Memory B cell (primary cell): ENCODE measurements at places on chromosomes 5 and 9.
A peak's percentile ranks its signal among the peaks of the same experiment; 100 is the strongest.

GRCh38 chr5:114612406-114612805 lies 250.5 kb downstream of the KCNN2 start:
- no peak for DNase-seq
- H3K4me3 ChIP-seq: no peak overlapping the region
- H3K27me3 ChIP-seq: no peaks in the 10 kb centered on the region
- no peaks in the 10 kb centered on the region for H3K4me1 ChIP-seq

DNA sequence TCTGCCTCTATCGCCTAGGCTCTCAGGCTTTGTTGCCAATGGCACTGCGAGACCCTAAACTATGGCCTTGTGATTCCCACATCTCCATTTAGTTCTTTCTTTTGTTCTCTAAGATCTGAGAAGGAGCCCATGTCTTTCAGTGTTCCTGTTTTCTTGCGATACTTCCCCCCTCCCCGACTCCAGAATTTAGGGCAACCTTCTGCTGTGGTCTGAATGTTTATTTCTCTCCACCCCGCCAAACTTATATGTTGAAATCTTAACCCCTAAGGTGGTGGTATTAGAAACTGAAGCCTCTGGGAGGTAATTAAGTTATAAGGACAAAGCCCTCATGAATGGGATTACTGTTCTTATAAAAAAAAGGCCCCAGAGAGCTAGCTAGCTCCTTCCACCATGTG lies 6.4 kb downstream of the TMC1 start:
- peak overlapping the region; percentile 17 for H3K27ac ChIP-seq
- DNase-seq: no peak
- H3K27me3 ChIP-seq: no peaks in the 10 kb centered on the region
- no peaks in the 10 kb centered on the region for H3K36me3 ChIP-seq
- H3K4me3 ChIP-seq: peak overlapping the region; percentile 80

DNA sequence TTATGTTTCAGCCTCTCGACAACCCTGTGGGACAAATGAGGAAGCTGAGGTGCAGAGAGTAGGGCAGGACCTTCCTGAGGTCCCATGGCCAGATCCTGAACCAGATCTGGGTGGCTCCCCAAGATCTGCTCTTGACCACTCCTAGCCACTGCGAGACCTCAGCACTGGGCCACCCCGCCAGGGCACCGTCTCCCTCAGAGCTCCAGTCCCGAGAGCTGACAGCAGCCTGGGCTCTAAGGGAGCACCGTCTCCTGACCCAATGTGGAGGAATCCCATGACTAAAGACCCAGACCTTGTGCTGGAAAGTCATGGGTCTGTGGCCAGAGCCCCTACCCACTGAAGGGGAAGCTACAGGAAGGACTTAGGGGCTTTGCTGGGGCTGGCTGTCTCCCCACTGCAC lies 4.5 kb upstream of the LMX1B start:
- H3K4me3 ChIP-seq: no peak overlapping the region
- H3K27me3 ChIP-seq: peaks cover 17% of the 10 kb centered on the region
- DNase-seq: no peak
- no peaks in the 10 kb centered on the region for H3K36me3 ChIP-seq
- no peak overlapping the region for H3K27ac ChIP-seq

GRCh38 chr5:15001517-15001916 lies 129.9 kb upstream of the ANKH start:
- DNase-seq: no peak
- peaks cover 3% of the 10 kb centered on the region for H3K36me3 ChIP-seq
- H3K27me3 ChIP-seq: peaks cover 3% of the 10 kb centered on the region
- peaks cover 31% of the 10 kb centered on the region for H3K4me1 ChIP-seq
- peak overlapping the region; percentile 62 for H3K27ac ChIP-seq
- H3K4me3 ChIP-seq: no peak overlapping the region

- peak overlapping the region; percentile 0 for H3K27ac ChIP-seq
- H3K36me3 ChIP-seq: peaks cover 6% of the 10 kb centered on the region
- DNase-seq: no peak
- H3K4me3 ChIP-seq: peak overlapping the region; percentile 40
- H3K27me3 ChIP-seq: no peaks in the 10 kb centered on the region
These were observed 8.5 kb downstream of the DOCK8 start for GRCh38 chr9:223152-223551.

DNA sequence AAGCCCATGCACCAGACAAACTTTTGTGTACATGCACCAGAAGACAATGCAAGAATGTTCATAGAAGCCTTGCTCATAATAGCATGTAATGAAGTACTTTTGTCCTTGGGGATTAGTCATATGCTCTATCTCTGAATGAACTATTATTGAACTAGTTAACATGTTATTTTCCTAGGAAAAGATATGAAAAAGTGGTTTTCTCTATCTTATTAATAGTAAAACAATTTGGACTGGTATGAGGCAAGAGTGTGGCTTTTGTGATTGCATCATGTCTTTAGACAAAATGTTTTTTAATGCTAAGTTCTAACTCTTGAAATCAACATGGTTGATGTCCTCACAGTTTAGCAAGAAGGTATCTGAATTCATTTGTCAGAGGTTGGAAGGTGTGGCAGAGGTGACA lies 55.7 kb upstream of the SPDL1 start:
- no peak overlapping the region for H3K4me3 ChIP-seq
- no peak overlapping the region for H3K27ac ChIP-seq
- DNase-seq: no peak

- peak; percentile 14 for DNase-seq
- peaks cover 10% of the 10 kb centered on the region for H3K4me1 ChIP-seq
- no peak overlapping the region for H3K27ac ChIP-seq
- no peaks in the 10 kb centered on the region for H3K36me3 ChIP-seq
- peaks cover 45% of the 10 kb centered on the region for H3K27me3 ChIP-seq
- H3K4me3 ChIP-seq: no peak overlapping the region
These were observed 74.6 kb upstream of the CPLX2 start for GRCh38 chr5:175796536-175797499.

GRCh38 chr9:89969881-89970639 lies 365.2 kb downstream of the GADD45G start:
- no peak overlapping the region for H3K27ac ChIP-seq
- H3K36me3 ChIP-seq: no peaks in the 10 kb centered on the region
- peaks cover 5% of the 10 kb centered on the region for H3K27me3 ChIP-seq
- no peak for DNase-seq

GRCh38 chr5:96321345-96321744 lies 111.7 kb downstream of the PCSK1 start:
- no peaks in the 10 kb centered on the region for H3K36me3 ChIP-seq
- peaks cover 3% of the 10 kb centered on the region for H3K27me3 ChIP-seq
- no peak overlapping the region for H3K27ac ChIP-seq
- no peak for DNase-seq
- no peak overlapping the region for H3K4me3 ChIP-seq
- no peaks in the 10 kb centered on the region for H3K4me1 ChIP-seq

- no peak overlapping the region for H3K4me3 ChIP-seq
- H3K27ac ChIP-seq: no peak overlapping the region
- no peak for DNase-seq
- H3K36me3 ChIP-seq: no peaks in the 10 kb centered on the region
- H3K4me1 ChIP-seq: no peaks in the 10 kb centered on the region
These were observed 37.5 kb downstream of the MAMDC2 start for GRCh38 chr9:70081120-70081495.

DNA sequence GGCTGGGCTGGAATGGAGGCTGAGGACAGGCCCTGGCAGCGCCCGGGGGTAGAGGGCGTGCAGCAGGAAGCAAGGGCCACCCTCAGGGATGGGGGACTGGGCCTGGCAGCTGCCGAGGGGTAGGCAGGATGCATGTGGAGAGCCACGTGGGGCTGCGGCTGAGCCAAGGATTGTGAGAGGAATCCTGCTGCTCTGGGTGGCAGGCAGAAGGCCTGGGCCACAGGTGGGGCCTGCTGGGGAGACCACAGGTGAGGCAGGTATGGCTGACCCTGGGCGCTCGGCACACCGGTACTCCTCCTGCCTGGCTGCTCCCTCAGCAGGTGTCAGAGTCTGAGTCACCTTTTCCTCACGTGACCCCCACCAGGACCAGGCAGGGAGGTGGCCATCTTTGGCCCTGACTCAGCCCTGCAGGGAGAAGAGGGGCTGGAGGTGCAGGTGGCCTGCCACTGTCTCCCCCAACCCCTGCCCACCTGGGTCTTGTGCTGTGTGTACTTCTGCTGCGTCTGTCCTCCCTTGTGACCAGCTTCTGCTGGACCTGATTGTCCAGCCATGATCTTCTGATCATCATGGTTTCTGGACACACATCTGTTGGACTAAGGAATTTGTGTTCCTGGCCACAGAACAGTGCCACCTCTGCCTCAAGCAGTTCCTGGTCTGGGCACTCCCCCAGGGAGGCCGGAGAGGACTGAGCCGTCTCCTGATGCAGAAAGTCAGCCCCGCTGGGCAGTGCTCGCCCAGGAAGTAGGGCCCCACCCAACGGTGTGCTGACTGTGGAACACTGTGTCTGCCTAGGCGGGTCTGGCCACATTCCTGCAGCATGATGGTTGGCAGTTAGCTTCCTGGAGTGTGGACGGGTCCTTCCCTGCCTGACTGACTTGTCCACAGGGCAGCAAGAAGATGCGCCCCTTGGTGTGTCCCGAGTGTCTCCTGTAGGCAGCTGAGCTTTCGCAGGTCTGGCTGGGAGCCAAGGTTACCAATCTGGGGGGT lies 6.4 kb downstream of the ARRDC1 start:
- H3K4me1 ChIP-seq: peaks cover 20% of the 10 kb centered on the region
- H3K27me3 ChIP-seq: no peaks in the 10 kb centered on the region
- H3K36me3 ChIP-seq: peaks cover 2% of the 10 kb centered on the region
- H3K4me3 ChIP-seq: no peak overlapping the region
- no peak for DNase-seq

DNA sequence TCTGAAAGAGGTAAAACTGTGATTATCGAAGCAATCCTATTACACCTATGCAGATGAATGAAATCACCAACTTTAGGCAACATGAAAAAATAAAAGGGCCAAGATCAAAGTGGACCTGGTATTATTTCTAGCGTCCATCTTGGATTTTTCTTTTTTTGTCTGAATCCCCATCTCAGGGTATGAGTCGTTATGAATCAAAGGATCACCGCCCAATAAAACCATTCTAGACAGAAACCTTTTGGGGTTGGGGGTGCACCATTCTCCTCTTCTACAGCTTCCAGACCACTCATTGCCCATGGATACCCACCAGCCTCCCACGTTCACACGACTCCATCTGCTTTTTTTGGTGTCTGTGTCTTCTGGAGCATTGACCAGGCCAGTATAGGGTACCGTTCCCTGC lies 33.4 kb downstream of the MAP1B start:
- no peak overlapping the region for H3K4me3 ChIP-seq
- H3K27ac ChIP-seq: no peak overlapping the region
- no peak for DNase-seq
- no peaks in the 10 kb centered on the region for H3K36me3 ChIP-seq

- H3K4me1 ChIP-seq: peaks cover 17% of the 10 kb centered on the region
- H3K36me3 ChIP-seq: no peaks in the 10 kb centered on the region
- no peak overlapping the region for H3K27ac ChIP-seq
- no peak for DNase-seq
- no peak overlapping the region for H3K4me3 ChIP-seq
These were observed 27.6 kb upstream of the HMCN2 start for GRCh38 chr9:130237763-130238524.

- H3K4me3 ChIP-seq: no peak overlapping the region
- no peaks in the 10 kb centered on the region for H3K27me3 ChIP-seq
- H3K4me1 ChIP-seq: peaks cover 52% of the 10 kb centered on the region
These were observed 44.6 kb downstream of the IRF1 start for GRCh38 chr5:132445930-132446329.

GRCh38 chr5:32326216-32326772 lies 13.6 kb upstream of the MTMR12 start:
- H3K4me1 ChIP-seq: peaks cover 3% of the 10 kb centered on the region
- no peak overlapping the region for H3K27ac ChIP-seq
- peaks cover 4% of the 10 kb centered on the region for H3K36me3 ChIP-seq
- no peak for DNase-seq
- H3K4me3 ChIP-seq: no peak overlapping the region

DNA sequence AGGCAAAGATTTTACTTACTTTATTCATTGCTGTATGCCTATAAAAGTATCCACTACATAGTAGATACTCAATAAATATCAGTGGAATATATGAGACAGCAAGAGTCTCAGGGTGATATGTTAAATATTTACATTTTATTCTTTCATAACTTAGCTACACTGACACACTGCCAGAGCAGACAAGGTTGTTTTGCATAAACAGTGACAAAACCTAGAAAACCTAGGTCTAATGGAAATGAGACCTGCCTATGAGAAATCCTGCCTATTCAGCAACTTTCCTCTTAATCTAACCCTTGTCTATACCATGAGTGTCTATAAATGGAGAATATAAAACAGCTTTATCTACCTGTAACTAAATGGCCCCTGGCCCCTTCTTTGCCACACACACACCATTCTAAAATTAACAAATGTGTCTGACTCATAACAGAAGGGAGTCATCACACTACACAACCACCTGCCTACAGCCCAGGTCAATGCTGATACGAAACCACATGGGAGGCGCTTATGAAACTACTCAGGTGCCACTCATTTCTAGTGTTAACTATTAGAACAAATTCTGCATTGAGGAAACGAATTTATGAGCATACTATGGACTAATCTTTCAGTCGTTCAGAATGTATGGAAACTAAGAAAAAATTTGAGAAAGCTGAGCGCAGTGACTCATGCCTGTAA lies 60.3 kb downstream of the UBAP2 start:
- peak overlapping the region; percentile 4 for H3K27ac ChIP-seq
- H3K36me3 ChIP-seq: peaks cover 24% of the 10 kb centered on the region
- DNase-seq: no peak
- no peak overlapping the region for H3K4me3 ChIP-seq
- peaks cover 2% of the 10 kb centered on the region for H3K4me1 ChIP-seq

DNA sequence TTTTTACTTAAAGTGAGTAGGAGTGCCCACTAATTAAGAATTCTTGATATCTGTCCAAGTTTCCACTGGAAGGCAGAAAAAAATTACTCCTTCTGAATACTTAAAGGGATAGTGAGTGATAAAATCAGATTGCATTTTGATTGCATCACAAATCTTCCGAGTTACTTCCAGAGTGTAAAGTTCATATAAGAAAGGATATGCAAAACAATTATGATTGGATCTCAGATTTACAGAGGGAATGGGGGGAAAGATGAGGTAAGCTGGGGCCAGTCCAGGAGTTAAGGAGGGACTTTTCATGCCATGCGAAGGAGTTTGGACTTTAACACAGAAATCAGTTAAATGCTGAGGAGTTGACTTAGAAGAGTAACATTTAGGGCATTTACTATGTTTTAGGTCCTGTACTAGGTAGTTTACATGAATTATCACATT lies 9.3 kb upstream of the RNF145 start:
- H3K27ac ChIP-seq: no peak overlapping the region
- no peak for DNase-seq
- peaks cover 1% of the 10 kb centered on the region for H3K36me3 ChIP-seq
- no peak overlapping the region for H3K4me3 ChIP-seq
- H3K27me3 ChIP-seq: peaks cover 5% of the 10 kb centered on the region
